ENCODE measurements at places on chromosomes 2 and 18.

GRCh38 chr18:29226213-29226612 lies 1049.3 kb upstream of the CDH2 start:
- no peak for DNase-seq

- DNase-seq = no peak
Measured at GRCh38 chr2:223247136-223247535, 195.1 kb downstream of the KCNE4 start.

- DNase-seq = no peak
Measured at GRCh38 chr2:138504546-138505235, 3.1 kb downstream of the SPOPL start.

DNA sequence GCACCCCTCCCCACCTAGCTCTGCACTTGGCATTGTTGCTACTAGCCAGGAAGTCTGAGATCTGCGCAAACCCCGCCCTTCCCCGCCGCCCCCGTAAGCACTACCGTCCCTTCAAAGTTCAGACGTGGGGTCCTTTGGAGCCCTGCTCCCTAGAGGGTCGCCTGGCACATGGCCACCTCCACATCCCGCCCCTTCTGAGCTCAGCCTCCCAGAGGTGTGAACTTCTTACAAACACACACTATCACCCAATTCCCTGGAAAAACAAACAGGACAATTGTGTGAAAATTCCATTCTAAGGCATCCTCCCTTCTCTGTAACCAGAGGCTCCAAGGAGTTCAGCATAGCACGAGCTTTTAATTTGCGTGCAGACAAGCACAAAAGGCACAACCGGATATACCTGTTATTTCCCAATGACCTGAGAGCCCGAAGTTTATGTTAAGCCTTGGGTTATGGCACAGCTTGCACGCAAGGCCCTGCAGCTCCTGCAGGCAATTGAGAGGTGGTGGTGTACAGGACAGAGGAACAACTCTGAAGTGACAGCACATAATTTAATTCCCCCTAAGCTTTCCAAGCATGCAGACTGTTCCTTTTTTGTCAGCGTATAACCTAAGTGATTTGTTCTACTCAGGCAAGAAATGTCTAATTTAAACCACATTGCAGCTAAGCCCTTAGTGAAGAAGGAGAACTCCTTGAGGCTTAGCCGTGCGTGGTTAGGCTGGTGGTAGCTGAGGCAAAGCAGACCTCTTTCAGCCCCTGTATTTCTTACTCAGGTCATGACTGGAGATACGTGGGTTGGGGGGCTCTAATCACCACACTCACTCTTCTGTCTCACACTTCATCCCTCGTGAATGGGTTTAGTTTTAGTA lies 20.3 kb upstream of the CYP1B1 start:
- peak; percentile 78 for DNase-seq

- no peak for DNase-seq
Measured at GRCh38 chr2:23291239-23291638, 93.7 kb upstream of the KLHL29 start.

DNA sequence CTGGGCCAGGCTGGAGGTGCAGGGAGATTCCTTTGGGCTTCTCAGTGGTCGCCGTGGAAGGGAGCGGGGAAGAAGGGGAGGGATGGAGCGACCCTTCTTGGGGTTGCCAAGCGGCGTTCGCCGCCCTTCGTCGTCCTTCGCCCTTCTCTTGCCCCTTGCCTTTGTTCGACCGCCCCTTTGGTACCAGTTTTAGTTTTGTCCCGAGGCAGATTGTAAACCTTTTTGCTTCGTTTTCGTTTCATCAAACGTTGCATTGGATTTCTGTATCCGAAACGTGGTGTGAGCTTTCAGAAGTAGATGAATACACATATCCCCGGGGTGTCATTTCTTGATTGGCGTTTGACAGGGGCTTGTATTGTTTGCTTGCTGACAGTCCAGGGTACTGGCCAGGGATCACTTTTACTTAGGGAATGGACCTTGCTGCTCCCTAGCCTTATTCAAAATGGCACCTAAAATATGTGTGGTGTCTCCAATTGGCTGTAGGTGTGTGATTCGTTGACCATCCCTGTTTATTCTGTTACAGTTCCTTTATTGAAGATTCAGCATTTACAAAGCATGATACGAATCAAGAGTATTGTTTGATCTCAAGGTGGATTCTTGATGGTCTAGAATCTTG lies 788 bp downstream of the USP14 start:
- DNase-seq = peak; percentile 50

- DNase-seq = peak; percentile 27
Measured at GRCh38 chr2:71863396-71863795, 284.3 kb downstream of the CYP26B1 start.

DNA sequence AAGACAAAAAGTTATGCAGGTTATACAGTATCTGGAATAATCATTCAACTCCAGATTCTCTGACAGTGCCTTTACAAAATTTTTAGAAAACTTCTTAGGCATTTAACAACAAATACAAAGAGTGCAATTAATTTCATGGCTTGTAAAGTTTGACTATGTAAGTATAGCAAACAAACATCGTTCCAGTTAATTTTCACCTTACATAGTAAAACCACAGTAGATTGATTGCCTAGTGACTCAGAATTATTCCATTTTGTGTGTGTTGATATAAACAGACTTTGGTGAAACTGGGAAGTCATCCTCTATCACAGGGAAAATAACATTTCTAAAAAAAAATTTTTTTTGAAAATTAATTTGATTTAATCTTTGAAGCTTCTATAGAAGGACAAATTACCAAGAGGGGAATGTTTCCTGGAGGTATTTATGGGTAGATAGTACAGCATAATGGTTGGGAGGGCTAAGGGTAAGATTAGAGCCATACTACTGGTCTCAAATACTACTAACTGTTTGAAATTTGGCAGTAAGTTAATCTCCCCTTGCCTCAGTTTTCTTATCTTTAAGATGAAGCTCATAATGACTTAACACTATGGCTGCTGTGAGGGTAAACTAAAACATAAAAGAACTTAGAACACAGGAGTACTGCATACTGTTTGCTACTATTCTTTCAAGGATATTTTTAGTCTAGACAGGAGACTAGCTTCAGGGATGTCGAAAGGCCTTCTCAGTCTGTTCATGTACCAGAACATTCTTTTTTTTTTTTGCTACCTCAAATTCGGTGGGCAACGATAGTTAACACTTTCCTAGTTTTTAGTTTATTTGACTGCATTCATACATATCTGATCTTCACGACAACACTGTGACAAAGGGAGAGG lies 19.6 kb downstream of the NDUFAF7 start:
- no peak for DNase-seq
